ENCODE measurements at places on chromosomes 5 and 9. TPM values are rescaled to one million over a fixed set of nuclear protein-coding genes. Genes with fewer than 3 reads are reported as not detected.

Gene GKAP1
- total RNA-seq: 3.0 TPM

Gene PAX5
- 0.32 TPM for total RNA-seq

Gene PRR16
- not detected for total RNA-seq

Gene ARHGEF37
- 0.47 TPM for total RNA-seq

Gene SLC2A8
- 7.4 TPM for total RNA-seq

Gene MYMK
- not detected for total RNA-seq

Gene SHOC1
- total RNA-seq: not detected

Measured in T-helper 1 cell treated with Interleukin-12 subunit alpha and Interleukin-12 subunit beta and Interleukin-4 antibody, amounts not matched to agents 30 ng/mL and 1 ng/mL, for 36 hours (primary cell).